ENCODE measurements at places on chromosomes 6 and 20.
A peak's percentile ranks its signal among the peaks of the same experiment; 100 is the strongest.

GRCh38 chr6:150713931-150714330, 114.2 kb downstream of the PLEKHG1 start:
- DNase-seq = no peak

DNA sequence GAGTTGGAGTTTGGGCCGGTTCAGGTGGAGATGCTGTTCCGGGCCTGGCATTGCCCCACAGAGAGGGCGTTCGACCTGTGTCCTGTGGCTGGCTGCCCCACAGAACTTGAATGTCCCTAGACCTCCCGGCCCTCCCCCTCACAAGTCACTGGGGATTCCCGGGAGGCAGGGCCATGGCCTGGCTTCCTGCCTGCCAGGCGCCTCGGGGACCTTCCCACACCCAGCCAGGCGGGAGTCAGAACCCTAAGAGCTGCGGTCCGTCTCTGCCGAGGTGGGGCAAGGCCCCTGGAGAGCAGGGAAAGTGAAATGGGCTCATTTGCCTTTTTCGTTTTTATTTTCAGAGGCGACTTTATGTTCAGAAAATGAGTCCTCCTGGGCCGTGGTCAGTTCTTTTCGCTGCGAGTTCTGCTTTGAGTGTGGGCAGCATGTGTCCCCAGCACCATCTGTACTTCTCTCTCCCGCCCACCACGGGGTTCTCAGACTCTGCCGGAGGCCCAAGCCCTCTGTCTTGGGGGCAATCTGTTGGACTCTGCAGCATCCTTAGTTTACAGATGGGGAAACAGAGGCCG, 8.5 kb downstream of the RBM38 start:
- DNase-seq = no peak

DNA sequence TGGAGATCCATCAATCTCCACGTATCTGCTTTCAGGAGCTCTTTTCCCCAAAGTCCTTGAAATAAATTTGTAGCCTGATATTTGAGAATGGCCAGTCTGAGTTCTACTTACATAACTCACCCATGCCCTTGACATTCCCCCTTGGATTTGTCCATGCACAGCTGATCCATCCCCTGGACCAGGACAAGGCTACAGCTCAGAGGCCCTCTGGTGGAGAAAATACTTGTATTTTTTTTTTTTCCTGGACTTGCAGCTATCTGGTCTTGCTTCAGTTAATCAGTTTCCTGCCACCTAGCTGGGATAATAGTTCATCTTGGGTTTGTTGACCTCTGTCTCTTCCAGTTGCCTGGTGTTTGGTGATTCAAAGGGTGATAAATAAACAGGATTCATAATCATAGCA, 467.6 kb downstream of the DHX35 start:
- no peak for DNase-seq

- peak; percentile 9 for DNase-seq
Measured at GRCh38 chr6:144285798-144286502, 815 bp downstream of the UTRN start.

DNA sequence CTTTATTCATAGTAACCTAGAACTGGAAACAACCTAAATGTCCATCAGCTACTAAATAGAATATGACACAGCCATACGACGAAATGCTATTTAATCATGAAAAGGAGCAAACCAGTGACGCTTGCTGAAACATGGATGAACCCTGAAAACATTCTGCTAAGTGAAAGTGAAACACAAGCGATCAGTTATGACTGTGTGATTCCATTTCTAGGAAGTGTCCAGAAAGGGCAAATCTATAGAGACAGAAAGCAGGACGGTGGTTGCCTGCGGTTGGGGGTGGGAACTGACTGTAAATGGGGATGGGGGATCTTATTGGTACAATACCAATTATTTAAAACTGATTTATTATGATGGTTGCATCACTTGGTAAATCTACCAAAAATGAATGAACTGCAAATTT, 126.8 kb downstream of the IPCEF1 start:
- no peak for DNase-seq

- DNase-seq = no peak
Measured at GRCh38 chr6:107690643-107691061, 133.5 kb downstream of the SCML4 start.

DNA sequence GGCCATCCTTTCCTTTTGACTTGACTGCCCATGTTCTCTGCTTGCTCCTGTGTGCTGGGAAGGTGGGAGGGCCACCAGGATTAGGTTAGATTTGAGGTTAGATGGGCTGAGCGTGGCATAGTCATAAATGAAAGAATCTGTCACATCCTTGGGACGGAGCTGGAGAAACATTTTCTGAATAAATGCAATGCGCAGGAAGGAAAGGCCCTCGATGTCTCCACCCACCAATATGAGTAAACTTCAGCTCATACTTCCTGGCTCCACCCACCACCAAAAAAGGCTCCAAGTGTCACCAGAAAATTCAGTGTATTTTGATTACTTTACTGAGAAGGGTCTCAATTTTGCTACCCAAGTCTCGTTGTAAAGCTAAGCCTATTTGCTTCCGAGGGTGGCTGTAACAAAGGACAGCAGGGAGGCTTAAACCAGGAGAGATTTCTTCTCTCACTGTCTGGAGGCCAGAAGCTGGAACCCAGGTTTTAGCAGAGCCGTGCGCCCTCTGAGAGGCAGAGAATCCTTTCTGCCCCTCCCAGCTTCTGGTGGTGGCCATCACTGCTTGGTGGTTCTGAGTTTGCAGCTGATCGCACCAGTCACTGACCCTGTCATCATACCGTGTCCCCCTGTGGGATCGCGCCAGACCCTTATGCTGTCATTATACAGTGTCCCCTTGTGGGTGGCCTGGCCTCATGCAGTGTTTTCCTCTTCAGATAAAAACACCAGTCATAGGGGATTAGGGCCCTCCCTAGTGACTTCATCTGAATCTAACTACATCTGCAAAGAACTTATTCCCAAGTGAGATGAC, 137.8 kb downstream of the TTLL2 start:
- DNase-seq = no peak

DNA sequence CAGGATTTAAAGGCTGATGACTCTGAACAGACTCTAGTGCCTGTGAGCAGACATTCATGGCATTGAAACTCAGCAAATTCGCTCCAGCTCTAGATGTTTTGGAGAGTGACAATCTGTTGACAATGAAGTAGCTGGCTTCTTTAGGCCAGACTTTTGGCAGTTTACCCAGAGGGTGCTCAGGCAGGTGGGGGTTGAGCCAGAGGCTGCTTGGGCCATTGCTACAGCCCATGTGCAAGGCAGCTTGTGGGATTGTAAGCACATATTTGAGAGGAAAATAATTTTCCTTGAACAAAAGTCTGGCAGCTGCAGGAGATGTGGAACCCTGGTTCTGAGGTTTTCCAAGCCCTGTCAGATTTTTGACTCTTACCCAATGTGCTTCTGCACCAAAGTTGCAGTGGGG, 311.6 kb downstream of the CDC5L start:
- DNase-seq = peak; percentile 20

- peak; percentile 21 for DNase-seq
Measured at GRCh38 chr20:297925-298775, 780 bp downstream of the ZCCHC3 start.

DNA sequence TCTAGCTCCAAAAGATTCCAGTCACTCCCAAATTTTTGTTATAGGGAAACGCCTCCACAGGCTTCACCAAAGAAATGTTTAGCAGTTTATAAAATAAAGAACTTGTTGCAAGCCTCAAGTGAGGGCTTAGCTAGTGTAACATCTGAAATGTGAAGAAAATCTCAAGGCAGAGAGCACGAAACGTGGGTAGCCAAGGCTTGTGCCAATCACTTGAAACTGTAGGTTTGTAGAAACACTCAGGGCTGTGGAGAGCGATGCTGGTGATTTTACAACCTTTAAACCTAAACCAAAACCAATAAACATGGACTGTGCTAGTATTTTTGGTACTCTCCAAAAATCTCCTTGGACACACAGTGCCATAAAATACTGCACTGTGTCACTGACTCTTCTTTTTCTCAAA, 108.1 kb upstream of the TRAF3IP2 start:
- DNase-seq = no peak

- DNase-seq = no peak
Measured at GRCh38 chr20:47785311-47785853, at the start of gene SULF2. SULF2 (minus strand) TSS chr20:47785481; CDS start chr20:47757363, 28,118 bp downstream.

DNA sequence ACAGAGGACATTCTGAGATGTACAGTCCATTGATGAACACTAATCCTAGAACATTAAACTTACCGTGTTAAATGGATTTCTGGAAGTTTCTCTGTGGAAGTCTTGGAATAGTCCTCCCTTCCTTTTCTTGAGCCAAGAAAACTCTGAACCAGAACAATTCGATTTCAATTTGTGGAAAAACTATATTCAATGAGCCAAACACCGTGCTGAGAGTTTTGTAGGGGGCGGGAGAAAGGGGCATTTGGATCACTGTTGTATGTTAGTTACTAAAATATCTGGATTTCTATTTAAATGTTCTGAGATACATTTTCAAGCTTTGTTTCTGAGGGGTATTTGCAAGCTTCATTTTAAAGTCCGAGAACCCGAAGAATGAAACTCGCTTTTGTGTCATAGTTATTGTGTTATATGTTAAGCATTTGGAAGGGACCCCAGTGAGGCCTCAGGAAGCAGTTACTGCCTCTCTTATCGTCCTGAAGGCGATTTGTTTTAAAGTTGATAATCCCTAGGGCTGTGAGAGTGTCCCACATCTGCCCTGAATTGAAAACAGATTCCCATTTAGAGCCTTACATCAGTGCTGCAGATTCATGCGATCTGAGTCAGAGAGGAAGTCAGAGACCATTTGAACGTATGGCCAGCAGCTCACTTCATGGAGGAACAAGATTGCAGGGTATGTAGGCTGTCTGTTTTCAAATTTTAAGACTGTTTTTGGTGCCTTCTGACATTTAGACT, 70.8 kb upstream of the SASH1 start:
- no peak for DNase-seq

DNA sequence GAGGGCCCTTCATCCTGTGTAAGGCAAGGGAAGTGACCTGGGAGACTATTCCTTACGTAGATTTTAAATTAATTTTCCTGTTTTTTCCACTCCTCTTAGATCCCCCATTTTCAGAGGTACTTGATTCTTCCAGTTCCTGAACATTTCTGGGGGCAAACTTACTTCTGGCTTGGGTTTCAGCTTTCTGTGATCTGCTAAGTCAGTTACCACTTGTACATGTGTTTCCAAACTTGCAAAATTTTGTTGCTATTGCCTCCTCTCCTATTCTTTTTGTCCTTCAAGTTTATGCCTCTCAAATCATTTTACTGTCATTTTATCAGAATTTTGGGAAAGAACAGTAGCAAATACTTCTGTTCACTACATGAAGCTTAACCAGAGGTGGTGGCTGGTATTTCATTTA, 81.2 kb downstream of the QRSL1 start:
- DNase-seq = no peak

DNA sequence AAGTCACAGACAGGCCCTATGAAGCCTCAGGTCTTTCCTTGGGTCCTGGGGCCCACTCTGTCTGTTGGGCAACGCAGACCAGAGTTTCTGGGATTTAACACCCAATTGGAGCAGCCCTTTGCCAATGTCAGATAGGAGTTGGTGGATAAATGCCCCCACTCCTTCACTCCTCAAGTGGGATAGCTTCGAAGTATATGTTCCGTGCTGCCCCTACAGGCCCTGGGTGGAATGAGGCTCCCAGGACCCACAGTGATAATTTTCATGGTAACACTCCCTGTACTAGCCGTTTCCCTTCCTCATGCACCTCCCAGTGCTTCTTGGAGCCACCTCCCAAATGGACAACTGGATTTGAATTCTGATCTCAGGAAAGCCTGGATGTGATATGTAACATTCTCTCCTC, 145.4 kb downstream of the FOXA2 start:
- no peak for DNase-seq

GRCh38 chr6:41626917-41627316, 11.4 kb upstream of the MDFI start:
- DNase-seq = peak; percentile 52

DNA sequence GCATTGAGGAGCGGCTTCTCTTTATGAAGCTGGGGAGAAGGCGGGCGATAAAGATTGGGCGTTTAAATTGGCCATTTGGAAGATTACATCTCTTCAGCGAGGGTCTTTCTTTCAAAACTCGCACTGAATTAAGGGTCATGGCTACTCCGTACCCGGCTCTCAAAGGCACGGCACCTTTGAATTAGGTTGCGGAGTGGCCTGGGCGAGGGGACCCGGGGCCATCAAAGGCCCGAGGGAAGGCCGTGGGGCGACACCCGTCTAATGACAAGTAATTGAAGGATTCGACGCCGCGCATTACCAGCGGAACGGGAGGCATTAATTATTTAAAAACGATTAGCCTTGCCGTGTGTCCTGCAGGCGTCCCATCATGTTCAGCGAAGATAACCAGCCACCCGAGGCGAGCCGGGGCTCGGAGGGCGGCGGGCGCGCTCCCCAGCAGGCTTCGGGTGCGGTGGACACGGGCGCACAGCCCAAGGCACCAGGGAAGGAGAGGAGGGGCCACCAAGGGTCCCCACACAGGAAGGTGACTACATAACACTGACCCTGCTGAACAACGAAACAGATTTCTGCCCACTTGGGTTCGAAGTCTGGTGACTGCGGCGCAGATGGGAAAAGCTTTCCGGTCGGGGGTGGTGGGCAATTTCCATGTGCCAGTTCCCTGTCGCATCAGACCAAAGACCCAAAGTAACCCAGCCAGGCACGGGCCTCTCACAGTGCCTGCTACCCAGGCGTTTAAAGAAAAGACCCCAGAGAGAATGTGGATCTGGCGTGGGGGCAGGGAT, 7.4 kb downstream of the FOXA2 start:
- DNase-seq = no peak

GRCh38 chr20:31644701-31645100, 7.0 kb downstream of the COX4I2 start:
- DNase-seq = no peak

DNA sequence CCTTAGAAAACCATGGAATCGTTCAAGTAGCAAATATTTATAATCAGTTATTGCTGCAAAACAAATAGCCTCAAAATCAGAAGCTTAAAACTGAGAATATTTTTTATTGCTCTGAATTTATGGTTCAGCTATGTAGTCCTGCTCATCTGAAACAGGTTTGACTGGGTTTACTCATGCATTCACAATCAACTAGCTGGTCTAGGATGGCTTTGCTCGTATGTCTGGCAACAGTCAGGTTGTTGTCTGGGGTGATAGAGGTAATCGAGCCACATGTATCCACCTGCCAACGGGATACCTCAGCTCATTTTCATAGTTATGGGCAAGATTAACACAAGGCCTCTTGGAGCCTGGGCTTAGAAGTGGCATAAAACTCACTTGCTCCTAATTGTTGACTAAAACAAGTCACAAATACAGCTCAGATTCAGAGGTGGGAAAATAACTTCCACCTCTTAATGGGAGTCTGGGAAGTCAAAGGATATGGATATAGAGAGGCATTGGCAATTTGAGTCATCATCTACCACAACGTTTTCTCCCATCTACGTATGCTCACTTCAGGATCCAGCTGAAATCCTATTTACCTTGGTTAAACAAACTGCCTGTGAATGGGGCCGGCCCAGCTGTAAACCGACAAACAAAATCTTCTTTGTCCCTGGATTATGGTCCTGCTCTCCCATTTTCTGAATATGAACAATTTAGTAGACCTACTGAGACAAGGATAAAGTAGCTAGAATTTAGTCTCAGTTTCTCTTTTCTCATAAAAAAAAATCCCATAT, 54.5 kb upstream of the TENT5A start:
- no peak for DNase-seq
